CD4-positive, alpha-beta T cell treated with Interleukin-15 for 4 hours (primary cell): ENCODE measurements at places on chromosomes 6 and 20.

DNA sequence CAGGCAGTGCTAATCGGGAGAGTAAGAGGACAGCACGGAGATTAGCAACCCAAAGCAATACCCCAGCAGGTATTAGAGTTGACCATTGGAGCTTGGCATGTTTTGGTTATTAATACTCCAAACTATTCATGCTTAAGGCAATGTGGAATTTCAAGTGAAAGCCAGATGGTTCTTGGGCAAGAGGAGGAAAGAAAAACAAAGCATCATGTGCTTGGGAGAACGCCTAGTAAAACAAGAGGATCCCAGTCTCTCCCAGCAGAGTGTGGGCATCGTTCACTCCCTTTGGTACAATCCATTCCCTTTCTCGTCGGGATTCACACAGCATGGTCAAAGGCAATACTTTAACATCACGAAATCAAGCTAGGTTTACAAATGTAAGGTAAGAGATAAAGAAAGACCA lies 349.8 kb downstream of the PRKN start:
- DNase-seq, result no peak

GRCh38 chr6:3707024-3707423 lies 44.5 kb downstream of the PXDC1 start:
- no peak for DNase-seq

GRCh38 chr6:143689852-143690251 lies 12.1 kb downstream of the PHACTR2 start:
- no peak for DNase-seq

DNA sequence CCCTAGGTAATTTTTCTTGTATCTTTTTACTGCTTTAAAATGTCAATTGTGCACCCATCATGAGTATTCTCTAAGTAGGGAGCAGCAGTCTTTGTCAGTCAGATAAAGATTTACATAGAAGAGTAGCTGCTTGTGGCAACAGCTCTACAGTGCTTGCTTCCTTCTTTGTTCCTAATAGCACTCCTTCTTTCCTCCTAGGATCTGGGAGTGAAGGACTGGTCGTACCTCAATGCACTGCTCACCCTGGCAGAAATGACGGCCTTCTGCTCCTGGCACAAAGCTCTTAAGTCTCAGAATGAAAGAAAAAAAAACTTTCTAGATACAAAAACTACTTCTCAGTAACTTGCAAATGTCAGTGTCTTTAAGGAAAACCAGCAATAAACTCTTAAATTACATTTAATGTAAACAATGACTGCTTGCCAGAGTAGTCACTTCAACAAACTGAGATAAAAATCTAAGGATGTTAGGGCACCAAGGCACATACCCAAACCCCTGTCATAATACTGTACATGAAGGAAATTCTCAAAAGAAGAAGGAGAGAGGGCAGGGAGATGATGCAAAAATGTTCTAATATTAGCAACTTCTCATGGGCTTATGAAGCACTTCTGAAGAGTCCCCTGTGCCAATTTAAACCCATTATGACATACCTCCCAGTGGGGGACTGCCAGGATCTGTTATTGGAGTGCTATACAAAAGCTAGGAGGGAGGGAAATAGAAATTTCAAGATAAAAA lies 34.0 kb downstream of the NCOA6 start:
- DNase-seq, result no peak

- no peak for DNase-seq
Observed at GRCh38 chr20:57200882-57201695, 65.4 kb downstream of the BMP7 start.

DNA sequence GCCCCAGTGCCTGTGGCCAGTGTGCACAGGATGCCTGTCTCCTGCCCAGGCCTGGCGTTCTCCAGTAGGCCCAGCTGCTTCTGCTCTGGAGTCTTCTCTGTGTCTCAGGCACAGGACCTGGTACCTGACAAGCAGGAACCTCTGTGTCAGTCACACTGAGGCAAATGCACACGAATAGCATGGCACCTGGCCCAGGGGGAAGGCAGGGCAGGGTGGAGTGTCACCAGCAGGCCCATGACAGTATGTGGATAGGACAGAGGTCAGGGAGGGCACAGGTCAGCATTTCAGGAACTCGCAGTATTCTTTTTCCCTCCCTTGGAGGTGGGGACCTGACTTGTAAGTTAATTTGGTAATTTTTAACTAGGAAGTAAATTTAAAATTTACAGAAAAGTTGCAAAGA lies 5.6 kb downstream of the PSMG4 start:
- DNase-seq, result no peak

GRCh38 chr6:121382467-121383121 lies 48.3 kb upstream of the TBC1D32 start:
- no peak for DNase-seq

- no peak for DNase-seq
Observed at GRCh38 chr6:124430740-124431318, 531.4 kb upstream of the RNF217 start.

DNA sequence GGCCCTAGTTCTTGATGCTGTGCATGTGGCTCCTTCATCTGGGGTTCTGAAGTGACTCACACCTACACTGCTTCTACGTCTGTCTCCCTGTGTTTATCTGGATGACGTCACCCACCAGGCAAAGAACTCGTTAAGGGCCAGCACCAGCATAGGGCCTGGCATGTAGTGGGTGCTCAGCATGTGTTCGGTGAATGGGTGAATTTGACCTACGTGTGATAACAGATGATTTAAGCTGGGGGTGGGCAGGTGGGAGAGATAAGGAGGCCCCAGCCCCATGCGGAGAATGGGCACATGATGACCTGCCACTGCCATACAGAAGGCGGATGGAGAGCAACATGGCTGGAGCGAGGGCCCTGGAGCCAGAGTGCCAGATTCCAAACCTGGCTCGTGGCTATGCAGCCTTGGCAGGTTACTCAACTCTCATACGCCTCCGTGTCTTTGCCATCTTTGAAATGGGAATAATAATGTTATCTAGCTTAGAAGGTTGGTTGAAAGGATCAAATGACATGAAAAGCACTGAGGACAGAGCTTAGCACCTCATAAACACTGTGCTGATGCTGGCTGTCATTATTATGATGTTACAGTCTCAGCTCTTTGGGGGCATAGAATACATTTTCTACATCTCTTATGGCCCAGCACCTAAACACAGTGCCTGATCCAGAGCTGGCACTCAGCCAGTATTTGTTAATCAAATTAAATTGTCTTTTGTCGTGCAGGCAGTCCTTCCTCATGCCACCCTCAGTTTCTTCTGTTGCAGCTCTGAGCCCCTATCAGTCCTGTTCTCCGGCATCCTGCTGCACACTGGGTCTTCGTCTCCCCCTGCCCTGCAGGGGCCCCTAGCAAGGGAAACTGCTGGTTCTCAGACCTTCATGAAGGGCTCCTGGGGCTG lies 39.6 kb downstream of the VEGFA start:
- no peak for DNase-seq

DNA sequence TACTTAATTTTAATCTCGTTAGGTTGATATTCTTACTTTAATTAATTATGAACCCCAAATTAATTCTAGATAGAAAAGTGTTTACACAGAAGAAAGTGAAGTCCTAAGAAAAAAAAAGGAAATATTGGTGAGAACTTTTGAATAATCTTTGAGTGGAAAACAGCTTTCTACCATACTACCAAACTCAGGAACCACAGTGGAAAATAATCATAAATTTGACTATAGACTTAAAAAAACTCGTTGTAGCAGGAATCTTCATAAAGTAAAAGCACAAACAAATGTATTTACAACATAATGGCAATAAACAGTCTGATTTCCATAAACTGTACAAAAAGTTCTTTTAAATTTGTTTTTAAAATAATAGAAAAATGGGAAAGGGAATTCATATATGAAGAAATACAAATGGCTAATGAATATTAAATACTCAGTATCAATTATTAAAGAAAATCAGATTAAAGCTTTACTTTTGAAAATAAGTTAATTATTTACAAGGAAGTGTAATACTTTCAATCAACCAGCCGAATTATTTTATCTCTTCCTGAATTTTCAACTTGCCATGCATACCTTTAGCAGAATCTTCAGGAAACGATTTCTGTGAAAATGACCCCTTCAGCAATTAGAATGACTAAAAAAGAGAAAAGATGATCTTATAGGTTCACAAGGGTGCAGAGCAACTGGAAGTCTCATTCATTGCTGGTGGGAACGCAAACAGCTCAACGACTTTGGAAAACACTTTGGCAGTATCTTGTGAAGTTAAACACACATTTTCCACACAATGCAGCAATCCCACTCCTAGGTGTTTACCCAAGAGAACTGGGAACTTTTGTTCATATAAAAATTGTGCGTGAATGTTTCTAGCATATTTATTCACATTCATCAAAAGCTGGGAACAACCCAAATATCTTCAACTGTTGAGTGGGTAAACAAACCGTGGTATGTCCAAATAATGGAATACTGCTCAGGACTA lies 38.5 kb upstream of the BMP6 start:
- DNase-seq, result no peak

DNA sequence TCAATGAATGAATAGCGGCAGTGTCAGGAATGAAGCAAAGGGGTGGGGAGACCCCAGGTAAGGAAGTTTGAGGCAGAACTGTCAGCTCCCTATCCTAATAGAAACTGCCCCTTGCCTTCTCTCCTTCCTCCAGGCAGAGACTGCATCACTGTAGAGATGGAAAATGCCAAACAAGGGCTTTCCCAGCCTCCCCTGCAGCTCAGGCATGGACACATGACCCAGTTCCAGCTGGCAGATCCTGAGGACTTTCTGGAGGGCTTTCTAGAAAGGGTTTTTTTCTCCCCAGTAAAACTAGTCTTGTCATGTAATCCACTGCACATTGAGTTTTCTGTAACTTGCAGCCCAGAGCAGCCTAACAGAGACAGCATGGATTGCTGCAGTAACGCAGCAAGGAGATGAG lies 17.9 kb upstream of the PNPLA1 start:
- no peak for DNase-seq

- DNase-seq, result no peak
Observed at GRCh38 chr6:56899311-56899710, 55.6 kb upstream of the BEND6 start.

GRCh38 chr6:168159506-168159905 lies 80.5 kb upstream of the FRMD1 start:
- no peak for DNase-seq

GRCh38 chr6:15512721-15513120 lies 150.1 kb downstream of the DTNBP1 start:
- no peak for DNase-seq

DNA sequence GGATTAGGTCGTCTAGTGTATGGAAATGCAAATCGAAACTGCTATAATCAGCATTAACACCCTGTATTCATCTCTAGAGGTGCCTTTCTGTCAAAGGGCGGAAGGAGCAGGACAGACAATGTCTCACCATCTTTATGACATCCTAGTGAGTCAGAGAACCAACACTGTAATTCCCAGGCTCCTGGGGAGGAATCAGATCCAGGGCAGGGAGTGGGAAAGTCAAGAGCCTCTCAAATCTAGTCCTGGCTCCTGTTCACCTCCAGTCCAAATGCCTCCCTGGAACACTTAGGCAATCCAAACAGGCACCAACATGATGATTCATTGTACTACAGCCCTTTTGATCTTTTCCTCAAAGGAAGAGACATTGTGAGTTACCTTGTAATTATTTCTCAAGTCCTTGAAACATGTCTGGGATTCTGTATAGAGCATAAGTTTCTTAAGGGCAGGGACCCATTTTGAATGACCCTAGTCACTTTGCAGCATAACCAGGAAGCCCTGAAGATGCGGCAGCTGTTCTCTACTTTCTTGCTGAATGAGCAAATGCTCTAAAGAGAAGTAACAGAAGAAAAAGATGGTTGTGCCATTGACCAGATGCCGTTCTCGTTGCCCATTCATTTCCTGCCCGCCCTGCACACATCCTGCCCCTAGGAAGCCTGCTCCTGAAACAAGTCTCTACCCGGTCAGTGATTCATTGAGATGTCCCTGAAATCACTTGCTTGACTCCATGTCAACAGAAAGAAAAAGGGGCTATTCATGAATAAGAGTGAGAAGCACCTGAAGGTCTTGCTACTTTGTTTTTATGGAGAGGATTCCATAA lies 112.8 kb upstream of the JARID2 start:
- DNase-seq, result no peak

DNA sequence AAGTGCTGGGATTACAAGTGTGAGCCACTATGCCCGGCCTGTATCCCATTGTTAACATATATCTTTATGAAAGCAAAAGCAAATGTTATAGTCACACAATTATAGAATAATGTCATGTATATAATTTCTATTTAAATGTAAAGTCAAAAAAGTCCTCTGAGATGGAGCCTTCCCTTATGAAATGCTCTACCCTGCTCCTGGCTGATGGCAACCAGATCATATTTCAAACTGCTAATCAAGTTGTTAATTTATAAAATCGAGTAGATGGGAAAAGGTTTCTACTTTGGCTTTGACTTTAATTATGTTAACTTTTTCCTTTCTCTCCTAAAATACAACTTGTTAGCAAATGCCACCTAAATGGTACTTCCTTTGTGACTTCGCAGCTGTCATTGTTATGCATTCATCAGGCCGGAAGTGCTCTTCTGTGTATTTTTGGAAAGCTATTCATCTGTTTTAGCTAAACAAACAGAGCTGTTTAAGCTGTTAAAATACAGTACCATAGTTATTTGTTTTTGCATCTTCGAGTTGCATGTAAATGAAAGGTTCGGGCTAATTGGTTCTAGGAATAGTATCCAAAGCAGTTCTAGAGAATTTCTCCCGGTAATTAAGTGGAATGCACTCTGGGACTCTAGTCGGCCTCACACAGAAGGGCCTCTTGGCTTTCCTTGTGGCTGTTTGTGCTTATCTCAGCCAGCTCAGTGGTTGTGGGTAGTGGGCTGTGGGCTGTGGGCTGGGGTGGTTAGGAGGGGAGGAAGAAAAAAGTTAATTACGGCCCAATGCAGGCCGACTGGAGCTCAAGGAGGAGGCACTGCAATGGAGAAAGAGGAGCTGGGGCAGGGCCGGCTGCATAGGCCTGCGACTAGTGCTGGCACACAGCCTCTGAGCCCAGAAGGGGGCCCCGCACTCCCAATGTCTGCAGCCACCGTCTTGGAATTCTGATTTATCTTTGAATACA lies 34.8 kb downstream of the SLC35D3 start:
- DNase-seq, result no peak

GRCh38 chr6:49636713-49637349 lies at the start of gene RHAG:
TSS of gene RHAG (minus strand) at chr6:49636839. CDS start at chr6:49636812, 27 bp downstream.
- DNase-seq, result no peak

- no peak for DNase-seq
Observed at GRCh38 chr6:95094751-95095663, 482.3 kb upstream of the MANEA start.

GRCh38 chr6:89387516-89388201 lies 24.4 kb downstream of the RRAGD start:
- DNase-seq, result no peak

DNA sequence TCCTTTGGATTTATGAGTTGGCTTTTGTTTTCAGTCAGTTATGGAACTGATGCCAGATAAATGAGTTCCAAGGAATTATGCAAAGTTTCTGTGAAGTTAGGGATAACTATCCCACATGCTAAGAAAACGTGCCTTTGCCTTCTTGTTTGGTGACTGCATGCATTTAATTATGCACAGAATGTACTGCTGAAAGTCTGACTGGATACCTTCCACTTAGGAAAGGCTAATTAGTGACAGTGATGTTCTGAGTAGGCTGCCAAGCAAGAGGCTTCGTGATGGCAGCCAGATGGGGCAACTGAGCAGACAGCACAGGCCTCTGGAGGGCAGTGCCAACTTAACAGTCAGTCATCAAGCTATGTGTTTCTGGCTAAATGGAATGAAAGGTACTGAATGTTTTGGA lies 289.9 kb downstream of the CD109 start:
- no peak for DNase-seq

- DNase-seq, result no peak
Observed at GRCh38 chr6:15460110-15460727, 202.6 kb downstream of the DTNBP1 start.
